Activated B cell treated with CpG ODN at 0.5 μM for 24 hours (primary cell): ENCODE measurements at places on chromosomes 12 and 14. TPM values are rescaled to one million over a fixed set of nuclear protein-coding genes. Genes with fewer than 3 reads are reported as not detected.

The SLC38A1 gene
- total RNA-seq: 283 and 314 TPM in 2 replicates

The SELPLG gene
- total RNA-seq: 1.8 and 2.0 TPM in 2 replicates

The TSPAN19 gene
- total RNA-seq: not detected in 2 replicates

The MYF6 gene
- total RNA-seq: not detected in 2 replicates

The TRIM9 gene
- total RNA-seq: 0.24 and 0.67 TPM in 2 replicates

The PPP2R5E gene
- 40.0 and 44.8 TPM in 2 replicates for total RNA-seq

The ZCCHC8 gene
- total RNA-seq: 39.8 and 48.0 TPM in 2 replicates

The INSM2 gene
- total RNA-seq: not detected in 2 replicates

The PTPN21 gene
- 0.10 and 0.31 TPM in 2 replicates for total RNA-seq

The DAO gene
- total RNA-seq: not detected in 2 replicates

The PIP4K2C gene
- 16.5 and 17.9 TPM in 2 replicates for total RNA-seq

The CNTN1 gene
- not detected in 2 replicates for total RNA-seq

The KLHL33 gene
- total RNA-seq: 0.42 and 0.53 TPM in 2 replicates

The SIX1 gene
- total RNA-seq: not detected in 2 replicates

The LTBR gene
- 0.33 TPM in 1 of 2 replicates, not detected in the other for total RNA-seq

DNA sequence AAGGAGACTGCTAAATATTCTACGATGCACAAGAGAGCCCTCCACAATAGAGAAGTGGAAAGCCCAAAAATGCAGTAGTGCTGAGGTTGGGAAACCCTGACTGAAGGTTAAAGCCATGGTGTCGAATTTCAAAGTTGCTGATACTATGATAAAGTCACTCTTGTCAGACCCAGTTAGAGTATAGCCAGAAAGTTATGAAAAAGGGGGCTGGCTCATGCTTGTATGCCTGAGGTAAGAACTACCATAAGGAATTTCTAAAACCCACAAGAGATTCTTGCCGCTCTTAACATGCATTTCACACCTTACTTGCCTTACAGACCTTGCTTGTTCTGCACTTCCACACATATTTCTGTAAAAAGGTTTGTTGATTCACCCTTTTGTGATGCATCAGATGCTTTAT lies 184.6 kb downstream of the SLC6A15 start:
- no peak for DNase-seq
- no peak overlapping the region for H3K4me3 ChIP-seq
- no peaks in the 10 kb centered on the region for H3K4me1 ChIP-seq
- H3K36me3 ChIP-seq: no peaks in the 10 kb centered on the region

DNA sequence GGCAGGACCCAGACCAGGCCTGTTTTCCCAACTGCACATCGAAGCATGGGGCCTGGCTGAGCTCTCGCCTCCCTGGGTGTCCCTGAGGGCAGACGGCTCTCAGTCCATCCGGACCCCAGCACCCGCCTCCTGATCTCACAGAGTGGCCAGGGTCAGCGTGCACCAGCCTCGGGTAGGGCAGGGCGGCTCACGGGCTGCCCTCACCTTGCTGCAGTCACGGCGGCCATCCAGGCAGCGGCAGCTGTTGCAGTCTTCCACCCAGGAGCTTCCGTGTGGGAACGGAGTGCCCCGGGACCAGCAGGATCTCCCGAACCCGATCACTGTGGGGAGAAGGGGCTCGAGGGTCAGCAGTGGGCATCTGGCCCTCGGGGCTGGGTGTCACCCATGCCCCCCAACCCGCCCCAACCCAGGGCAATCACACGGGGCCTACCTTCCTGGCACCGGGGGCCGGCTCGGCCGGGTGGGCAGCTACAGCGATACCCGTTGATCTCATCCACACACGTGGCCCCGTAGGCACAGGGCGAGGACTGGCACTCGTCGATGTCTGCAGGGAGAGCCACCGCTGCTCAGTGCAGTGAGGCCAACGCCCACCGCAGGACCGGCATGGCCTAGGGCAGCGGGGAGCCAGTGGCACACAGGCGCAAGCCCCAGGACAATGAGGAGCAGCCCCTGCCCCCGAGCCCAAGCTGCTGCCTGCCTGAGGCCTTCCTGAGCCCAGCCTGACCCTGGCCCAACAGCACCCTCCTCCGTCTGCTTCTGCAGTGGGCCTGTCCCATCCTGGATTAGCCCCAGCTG lies 22.2 kb downstream of the JAG2 start:
- no peak overlapping the region for H3K4me3 ChIP-seq
- H3K27ac ChIP-seq: no peak overlapping the region
- no peaks in the 10 kb centered on the region for H3K4me1 ChIP-seq
- no peak for DNase-seq
- no peaks in the 10 kb centered on the region for H3K36me3 ChIP-seq

DNA sequence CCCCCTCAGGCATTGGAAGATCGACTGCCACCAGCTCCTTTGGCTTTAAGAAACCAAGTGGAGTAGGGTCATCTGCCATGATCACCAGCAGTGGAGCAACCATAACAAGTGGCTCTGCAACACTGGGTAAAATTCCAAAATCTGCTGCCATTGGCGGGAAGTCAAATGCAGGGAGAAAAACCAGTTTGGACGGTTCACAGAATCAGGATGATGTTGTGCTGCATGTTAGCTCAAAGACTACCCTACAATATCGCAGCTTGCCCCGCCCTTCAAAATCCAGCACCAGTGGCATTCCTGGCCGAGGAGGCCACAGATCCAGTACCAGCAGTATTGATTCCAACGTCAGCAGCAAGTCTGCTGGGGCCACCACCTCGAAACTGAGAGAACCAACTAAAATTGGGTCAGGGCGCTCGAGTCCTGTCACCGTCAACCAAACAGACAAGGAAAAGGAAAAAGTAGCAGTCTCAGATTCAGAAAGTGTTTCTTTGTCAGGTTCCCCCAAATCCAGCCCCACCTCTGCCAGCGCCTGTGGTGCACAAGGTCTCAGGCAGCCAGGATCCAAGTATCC lies 288.7 kb downstream of the NAV3 start:
- no peaks in the 10 kb centered on the region for H3K4me1 ChIP-seq
- no peak for DNase-seq
- no peak overlapping the region for H3K27ac ChIP-seq
- H3K4me3 ChIP-seq: no peak overlapping the region
- H3K36me3 ChIP-seq: no peaks in the 10 kb centered on the region

- H3K27ac ChIP-seq: no peak overlapping the region
- peaks cover 55% of the 10 kb centered on the region for H3K27me3 ChIP-seq
- peaks cover 16% of the 10 kb centered on the region for H3K4me1 ChIP-seq
Measured at GRCh38 chr12:109310247-109311125, 1.4 kb upstream of the FOXN4 start.

- H3K4me3 ChIP-seq: no peak overlapping the region
- peaks cover 8% of the 10 kb centered on the region for H3K4me1 ChIP-seq
- H3K27ac ChIP-seq: peak overlapping the region; percentile 20
- H3K36me3 ChIP-seq: peaks cover 19% of the 10 kb centered on the region
- H3K27me3 ChIP-seq: no peaks in the 10 kb centered on the region
Measured at GRCh38 chr14:59347511-59347900, 117.7 kb downstream of the GPR135 start.

GRCh38 chr14:59939828-59940227 lies 19.9 kb downstream of the LRRC9 start:
- H3K27me3 ChIP-seq: no peaks in the 10 kb centered on the region
- H3K27ac ChIP-seq: no peak overlapping the region
- no peak overlapping the region for H3K4me3 ChIP-seq
- H3K4me1 ChIP-seq: peaks cover 2% of the 10 kb centered on the region
- DNase-seq: no peak
- H3K36me3 ChIP-seq: no peaks in the 10 kb centered on the region

- H3K36me3 ChIP-seq: no peaks in the 10 kb centered on the region
- DNase-seq: no peak
- no peaks in the 10 kb centered on the region for H3K27me3 ChIP-seq
Measured at GRCh38 chr14:34424488-34424887, 37.6 kb downstream of the SPTSSA start.

GRCh38 chr12:66047411-66048021 lies 83.0 kb downstream of the LLPH start:
- no peaks in the 10 kb centered on the region for H3K36me3 ChIP-seq
- peaks cover 3% of the 10 kb centered on the region for H3K27me3 ChIP-seq
- H3K4me3 ChIP-seq: no peak overlapping the region

GRCh38 chr12:48156652-48157017 lies 680 bp downstream of the ASB8 start:
- H3K4me3 ChIP-seq: peak overlapping the region; percentile 96
- peak overlapping the region; percentile 68 for H3K27ac ChIP-seq
- DNase-seq: no peak
- H3K27me3 ChIP-seq: no peaks in the 10 kb centered on the region

DNA sequence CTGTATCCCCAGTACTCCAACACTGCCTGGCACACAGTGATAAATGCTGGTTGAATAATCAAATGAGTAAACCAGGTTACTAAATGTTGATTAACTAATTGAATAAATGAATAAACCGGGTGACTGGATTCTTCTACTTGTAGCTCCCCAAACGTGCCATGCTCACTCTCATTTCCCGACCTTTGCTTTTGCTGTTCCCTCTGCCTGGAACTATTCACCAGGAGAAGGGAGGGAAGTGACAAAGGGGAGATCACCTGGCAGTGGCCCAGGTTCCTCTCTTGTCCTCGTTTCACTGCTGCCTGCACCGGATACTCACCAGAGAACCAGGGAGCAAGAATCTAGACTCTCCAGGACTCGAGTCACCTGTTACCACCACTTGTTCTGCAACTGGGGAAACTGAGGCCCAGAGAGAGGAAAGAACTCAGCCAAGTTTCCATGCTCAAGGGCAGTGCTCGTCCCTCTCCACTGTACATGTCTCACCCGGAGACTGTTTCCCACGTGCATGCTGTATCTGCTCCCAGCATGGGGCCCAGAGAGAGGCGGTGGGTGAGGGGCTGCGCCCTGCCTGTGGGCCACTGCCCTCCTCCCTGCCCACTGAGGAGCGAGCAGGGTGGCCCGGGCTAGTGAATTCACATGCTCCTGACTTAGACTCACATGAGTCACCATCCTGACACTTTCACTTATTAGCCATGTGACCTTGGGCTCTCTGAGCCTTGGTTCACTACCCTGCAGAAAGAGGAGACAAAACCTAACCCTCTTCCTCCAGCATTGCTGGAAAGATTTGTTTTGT lies 17.7 kb upstream of the POP5 start:
- no peak for DNase-seq
- H3K27me3 ChIP-seq: peaks cover 12% of the 10 kb centered on the region
- no peaks in the 10 kb centered on the region for H3K36me3 ChIP-seq

DNA sequence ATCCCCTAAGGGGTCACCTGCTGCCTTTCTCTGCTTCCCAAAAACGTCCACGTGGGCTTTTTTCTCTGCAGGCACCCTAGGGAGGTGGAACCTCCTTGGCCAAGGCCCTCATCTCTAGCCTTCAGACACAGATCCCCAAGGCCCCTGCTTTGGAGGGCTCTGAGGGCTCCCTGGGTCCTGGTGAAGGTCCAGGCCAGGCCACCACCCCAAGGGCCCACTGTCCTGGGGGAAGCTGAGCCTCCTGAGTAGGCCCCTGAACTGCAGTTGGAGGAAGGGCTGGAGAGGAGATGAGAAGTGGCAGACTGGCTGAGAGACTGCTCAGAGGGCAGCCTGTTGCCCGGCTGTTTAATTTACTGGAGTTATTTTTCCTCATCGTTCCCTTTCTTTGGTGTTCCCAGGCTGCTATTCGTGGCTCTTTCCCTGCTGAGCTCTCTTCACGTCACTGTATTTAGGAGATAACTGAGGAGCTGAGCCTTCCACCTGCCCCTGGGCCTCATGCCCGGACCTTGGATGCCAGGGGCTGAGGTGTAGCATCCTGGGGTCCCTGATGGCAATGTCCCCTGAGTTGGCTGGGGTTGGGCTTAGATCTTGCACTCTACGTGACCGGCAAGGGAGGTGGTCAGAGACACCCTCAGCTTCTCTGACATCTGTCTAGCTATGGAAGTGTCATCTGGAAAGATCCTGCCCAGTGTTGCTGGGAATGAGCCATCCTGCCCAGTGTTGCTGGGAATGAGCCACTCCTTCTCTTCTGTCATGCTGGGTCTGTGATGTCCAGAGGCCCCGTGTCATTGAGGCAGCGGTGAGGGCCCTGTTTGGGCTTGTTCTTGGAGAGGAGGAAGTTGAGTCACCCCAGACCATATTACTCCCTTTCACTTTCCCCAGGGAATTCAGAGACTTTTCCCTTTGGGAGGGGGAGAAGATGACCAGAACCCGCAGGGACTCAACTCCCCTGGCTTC lies 139.8 kb downstream of the TSPAN9 start:
- no peaks in the 10 kb centered on the region for H3K36me3 ChIP-seq
- H3K4me1 ChIP-seq: peaks cover 9% of the 10 kb centered on the region
- DNase-seq: no peak
- H3K27ac ChIP-seq: no peak overlapping the region
- peaks cover 9% of the 10 kb centered on the region for H3K27me3 ChIP-seq

GRCh38 chr12:120834489-120835303 lies 69.5 kb downstream of the SPPL3 start:
- H3K4me3 ChIP-seq: peak overlapping the region; percentile 52
- peak overlapping the region; percentile 82 for H3K27ac ChIP-seq
- H3K4me1 ChIP-seq: peaks cover 59% of the 10 kb centered on the region
- DNase-seq: no peak
- H3K27me3 ChIP-seq: no peaks in the 10 kb centered on the region

DNA sequence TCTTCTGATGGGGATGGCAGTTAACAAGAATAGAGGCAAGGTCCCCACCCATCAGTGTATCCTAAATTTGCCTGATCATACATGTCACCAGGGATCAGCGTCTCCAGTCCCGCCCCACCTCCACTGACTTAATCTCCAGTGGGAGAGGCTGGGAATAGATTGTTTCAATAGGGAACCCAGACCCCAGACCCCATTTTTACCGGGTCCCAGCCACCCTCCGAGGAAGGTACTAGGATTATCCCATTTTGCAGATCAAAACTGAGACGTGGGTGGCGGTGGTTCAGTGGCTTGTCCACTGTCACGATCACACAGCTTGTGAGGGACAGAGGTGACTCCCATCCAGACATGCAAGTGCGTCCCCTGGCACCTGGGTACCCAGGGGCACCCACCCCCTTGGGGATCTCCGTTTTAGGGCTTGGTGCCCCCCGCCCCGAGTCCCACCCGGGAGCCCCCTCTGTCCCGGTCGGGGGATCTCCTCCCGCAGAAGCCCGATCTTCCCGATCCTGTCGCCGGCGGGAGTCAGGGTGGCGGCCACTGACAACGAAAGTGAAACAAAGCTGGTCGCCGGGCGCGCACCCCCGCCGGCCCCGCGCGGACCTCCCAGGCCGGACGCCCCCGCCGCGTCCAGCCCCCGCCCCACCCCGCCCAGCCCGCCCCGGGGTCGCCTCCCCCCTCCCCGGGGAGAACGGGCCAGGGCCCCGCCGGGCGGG lies 523 bp downstream of the WSB2 start:
- H3K4me3 ChIP-seq: peak overlapping the region; percentile 84
- peaks cover 47% of the 10 kb centered on the region for H3K4me1 ChIP-seq
- peak overlapping the region; percentile 85 for H3K27ac ChIP-seq
- peak; percentile 48 for DNase-seq

GRCh38 chr12:49585477-49586459 lies 17.8 kb upstream of the MCRS1 start:
- H3K4me3 ChIP-seq: no peak overlapping the region
- DNase-seq: no peak
- peaks cover 6% of the 10 kb centered on the region for H3K4me1 ChIP-seq
- peaks cover 35% of the 10 kb centered on the region for H3K36me3 ChIP-seq
- no peaks in the 10 kb centered on the region for H3K27me3 ChIP-seq
- no peak overlapping the region for H3K27ac ChIP-seq
